ENCODE measurements at places on chromosomes 1 and 21.

- DNase-seq: no peak
Measured at GRCh38 chr1:116075575-116075974, 35.6 kb upstream of the MAB21L3 start.

DNA sequence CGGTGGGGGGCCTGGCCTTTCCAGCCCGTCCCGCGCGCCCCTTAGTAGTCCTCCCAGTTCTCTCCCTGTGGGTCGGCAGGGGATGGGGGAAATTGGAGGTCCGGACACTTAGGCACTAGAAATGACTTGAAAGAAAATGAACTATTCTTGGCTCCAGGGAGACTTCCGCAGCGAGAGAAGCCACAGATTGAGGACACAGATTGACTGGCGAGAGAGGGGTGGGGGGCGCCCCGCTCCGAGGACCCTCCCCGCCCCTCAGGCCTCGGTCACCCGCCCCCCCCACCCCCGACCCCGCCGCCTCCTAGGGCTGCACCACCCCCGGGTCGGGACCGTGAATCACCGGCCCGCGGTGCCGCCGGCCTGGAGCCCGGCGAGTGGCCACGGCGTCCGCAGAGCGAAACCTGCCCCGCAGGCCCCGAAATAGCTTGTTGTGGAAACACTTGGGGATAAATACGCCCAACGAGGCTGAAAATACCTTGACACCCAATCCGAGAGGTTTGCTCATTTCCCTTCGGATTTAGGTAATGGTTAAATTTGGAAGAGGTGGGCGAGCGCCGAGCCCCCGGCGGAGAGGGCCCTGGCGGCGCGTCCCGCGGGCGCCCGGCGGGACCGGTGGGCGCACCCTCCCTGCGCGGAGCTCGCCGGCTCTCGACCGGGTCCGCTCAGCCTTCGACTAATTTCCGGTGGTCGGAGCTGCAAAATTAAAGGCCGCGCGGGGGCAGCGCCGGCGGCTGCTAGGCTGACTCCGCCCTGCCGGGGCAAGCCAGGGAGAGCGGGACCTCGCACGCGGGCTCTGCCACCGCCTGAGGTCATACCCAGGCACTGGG lies at the start of gene GFI1:
TSS of gene GFI1 (minus strand) at position 675 of the 827 bp plus-strand sequence. CDS start 3,438 bp downstream, outside the sequence.
- no peak for DNase-seq

- no peak for DNase-seq
Measured at GRCh38 chr1:230140221-230141020, 73.4 kb downstream of the GALNT2 start.

DNA sequence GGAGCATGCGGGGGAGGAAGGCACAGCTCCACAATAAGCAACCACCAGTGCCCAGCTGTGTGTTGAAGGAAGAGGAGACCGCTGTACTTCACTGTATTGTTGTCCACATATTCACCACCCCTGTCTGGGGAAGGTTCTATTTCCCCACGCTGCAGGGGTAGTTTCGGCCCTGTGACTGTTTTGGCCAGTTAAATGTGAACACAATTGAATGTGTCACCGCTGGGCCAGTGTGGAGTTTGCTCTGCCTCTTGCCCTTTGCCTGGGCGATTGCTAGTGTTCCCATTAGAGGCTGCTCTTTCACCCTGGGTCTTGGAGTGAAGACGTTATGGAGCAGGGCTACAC lies 32.6 kb downstream of the UBE4B start:
- DNase-seq: no peak

- DNase-seq: no peak
Measured at GRCh38 chr1:198775606-198776005, 136.8 kb downstream of the PTPRC start.

DNA sequence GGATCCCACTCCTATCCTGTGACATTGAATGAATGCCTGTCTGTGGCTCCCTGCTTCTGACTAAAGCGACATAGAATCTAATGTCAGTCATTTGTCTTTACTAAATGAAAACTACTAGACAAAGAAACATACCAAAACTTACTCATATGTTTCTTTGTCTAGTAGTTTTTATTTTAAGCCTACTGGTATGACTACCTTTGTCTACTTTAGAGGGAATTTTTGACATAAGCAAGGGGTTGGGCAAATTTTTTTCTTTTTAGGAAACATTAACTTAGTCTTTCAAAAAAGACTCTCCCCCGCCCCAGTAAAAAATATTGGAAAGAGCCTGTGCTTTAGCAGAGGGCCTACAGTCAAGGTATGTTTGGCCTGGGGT lies 4.9 kb downstream of the NEK7 start:
- DNase-seq: no peak

GRCh38 chr1:238951809-238952208 lies 434.6 kb upstream of the CHRM3 start:
- no peak for DNase-seq

DNA sequence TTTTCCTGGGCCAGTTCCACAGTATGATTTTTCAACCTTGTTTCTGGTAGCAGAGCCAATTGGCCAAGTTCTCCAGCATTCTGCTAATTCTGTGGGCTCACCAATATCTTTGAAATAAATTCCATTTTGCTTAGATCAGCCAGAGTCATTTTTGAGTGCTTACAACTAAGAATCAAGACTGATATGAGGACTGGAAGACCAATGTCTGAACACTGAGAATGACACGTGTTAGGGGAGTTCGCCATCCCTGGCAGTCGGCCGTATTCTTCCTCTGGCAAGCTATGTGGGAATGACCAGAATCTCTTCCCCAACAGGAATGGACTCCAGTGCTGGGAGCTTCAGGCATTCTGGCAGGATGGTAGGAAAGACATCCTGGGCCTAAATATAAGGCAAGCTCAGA lies 4.9 kb upstream of the TENT5C start:
- no peak for DNase-seq
